Stimulated activated CD8-positive, alpha-beta memory T cell treated with anti-CD3 and anti-CD28 coated beads, Interleukin-7, amount 100 ng/mL, for 24 hours (primary cell): ENCODE measurements at places on chromosomes 16 and 17.

DNA sequence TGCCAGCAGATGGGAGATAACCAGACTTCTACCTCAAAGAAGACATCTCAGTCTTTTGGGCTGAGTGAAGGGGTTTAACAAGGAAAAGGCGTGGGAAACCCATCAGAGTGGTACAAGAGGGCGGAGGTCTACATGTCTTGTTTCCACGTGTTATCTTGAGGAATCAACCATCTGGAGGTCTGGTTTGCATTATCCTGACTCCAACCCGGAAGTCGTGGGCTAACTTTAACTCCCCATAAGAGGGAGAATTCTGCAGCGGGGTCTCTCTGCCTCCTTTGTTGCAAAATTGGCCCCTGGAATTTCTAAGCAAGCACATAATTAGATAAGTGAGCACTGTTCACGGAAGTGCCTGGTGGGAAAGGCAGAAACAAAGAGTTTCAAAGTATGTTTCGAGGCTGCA is 398.7 kb upstream of the C16orf82 start:
- no peak for DNase-seq

GRCh38 chr17:45146592-45146889 is 1.7 kb upstream of the HEXIM1 start:
- DNase-seq = no peak

GRCh38 chr17:34720760-34721159 is 141.4 kb downstream of the TMEM132E start:
- no peak for DNase-seq

- DNase-seq = no peak
These were observed 104.4 kb upstream of the CACNG5 start for GRCh38 chr17:66730461-66730923.

GRCh38 chr16:12900599-12901203 is 697 bp upstream of the SHISA9 start:
- no peak for DNase-seq

DNA sequence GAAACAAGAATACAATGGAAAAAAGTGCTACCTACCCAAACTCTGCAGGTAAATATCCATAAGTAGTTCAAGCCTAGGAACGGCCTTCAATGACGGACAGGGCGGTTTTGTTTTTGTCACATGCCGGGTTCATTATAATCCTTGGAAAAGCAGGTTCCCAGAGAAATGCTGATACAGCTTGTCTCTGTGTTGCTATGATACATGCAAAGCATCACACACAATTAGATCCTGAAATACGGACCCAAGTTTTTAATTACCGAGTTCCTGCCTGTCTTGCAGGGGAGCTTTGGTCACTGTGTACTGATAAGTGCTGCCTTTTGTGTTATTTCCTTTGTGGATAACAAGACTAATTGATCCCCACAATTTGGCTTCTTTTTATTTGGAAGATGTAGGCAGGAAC is 217.4 kb downstream of the HAPSTR1 start:
- DNase-seq = no peak

DNA sequence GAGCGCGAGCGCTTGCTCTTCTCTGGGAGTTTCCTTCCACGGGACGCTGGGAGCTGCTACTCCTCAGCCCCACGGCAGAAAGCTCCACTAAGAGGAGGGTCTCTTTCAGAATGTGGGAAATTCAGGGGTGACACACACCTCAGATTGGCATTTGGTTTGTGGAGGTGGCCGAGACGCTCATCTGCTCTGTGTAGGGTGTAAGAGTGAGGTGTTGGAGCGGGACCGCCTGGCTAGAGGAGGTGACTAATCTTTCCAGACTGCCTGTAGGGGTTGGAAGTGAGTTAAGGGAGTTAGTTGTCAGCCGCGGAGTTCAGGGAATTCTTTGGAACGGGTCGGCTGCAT is 735 bp downstream of the PSMD11 start:
- no peak for DNase-seq

DNA sequence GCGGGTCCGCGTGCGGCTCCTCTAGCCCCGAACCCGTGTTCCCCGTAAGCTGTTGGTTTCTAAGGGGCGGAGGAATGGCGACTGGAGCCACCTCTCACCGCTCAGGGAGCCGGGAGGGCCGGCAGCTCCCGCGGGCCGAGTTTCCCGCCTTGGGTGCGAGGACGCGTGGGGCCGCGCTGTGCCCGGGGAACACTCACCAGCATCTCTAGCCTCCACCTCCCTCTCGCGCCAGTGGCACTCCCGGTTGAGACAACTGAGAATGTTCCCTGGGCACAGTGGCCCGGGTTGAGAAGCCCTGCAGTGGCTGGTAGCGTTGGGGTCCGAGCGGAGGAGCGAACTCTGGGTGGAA is 560 bp downstream of the TELO2 start:
- no peak for DNase-seq

GRCh38 chr17:17070931-17071330 is 28.7 kb downstream of the MPRIP start:
- no peak for DNase-seq

DNA sequence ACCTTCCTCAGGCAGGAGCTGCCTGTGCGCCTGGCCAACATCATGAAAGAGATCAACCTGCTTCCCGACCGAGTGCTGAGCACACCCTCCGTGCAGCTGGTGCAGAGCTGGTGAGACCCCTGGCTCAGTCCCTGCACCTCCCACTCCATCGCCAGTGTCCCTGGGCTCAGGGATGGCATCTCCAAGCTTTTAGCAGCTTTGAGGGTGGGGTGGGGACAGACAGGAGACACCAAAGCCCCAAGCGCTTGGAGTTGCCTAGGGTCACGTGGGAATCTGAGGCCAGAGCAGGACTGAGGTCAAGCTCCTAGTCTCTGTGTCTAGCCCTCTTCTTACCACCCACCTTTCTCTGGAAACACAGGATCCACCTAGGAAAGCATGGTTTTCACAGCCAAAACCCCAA is 2.3 kb downstream of the PDK2 start:
- no peak for DNase-seq

DNA sequence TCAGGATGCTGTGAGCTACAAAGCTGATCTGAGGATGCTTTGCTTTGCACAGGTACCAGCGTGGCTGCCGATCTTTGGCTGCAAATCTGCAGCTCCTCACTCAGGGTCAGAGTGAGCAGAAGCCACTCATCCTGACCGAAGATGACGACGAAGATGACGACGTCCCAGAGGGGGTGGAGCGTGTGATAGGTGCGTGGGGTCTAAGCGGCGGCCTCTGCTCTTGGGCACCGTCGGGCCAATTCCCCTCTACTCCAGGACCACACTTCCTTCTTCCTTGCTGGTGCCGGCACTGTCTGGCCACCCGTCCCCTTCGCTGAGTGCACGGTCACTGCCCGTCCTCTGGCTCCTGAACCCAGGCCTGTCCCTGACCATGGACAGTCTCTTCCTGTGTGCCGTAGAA is 34.0 kb downstream of the ZNF750 start:
- no peak for DNase-seq

- DNase-seq = no peak
These were observed 264.2 kb downstream of the MRTFB start for GRCh38 chr16:14335297-14335696.

- no peak for DNase-seq
These were observed 400.9 kb downstream of the SLC39A11 start for GRCh38 chr17:72691586-72691985.

GRCh38 chr16:28292731-28293600 is 641 bp downstream of the SBK1 start:
- DNase-seq = no peak

DNA sequence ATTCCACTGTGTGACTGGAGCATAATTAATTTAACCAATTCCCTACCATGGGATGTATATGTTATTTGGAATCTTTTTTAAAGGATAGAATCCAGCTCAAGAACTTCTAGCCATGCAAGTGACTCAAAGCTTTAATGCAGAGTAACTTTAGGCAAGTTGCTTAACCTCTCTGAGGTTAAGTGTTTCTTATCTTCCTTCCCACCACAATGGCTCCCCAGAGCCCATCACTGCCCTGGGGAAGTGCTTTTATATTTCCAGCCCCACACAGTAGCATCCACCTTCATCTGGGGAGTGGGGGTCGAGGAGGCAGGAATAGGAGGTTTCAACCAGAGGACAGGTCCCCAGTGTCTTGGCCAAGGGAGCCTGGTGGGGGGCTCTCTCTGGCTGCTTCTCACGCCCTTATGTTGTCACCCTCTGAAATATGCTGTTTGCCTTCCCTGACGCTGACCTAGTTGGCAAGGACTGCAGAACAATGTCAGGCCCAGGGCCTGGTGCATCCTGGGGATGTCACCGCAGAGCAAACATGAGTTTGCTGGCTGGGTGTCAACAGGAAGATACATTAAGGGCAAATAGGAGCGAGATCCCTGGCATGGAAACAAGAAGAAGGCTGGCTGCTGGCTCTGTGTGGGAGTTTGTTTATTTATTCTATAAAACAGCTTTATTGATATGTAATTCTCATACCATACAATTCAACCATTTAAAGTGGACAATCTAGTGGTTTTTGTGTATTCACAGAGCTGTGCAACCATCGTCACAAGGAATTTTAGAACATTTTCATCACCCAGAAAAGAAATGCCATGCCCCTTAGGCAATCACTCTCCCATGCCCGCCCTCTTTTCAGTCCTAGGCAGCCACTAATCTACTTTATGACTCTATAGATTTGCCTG is 46.6 kb upstream of the WSB1 start:
- DNase-seq = no peak

- DNase-seq = no peak
These were observed 7.9 kb upstream of the DNAH17 start for GRCh38 chr17:78585006-78585630.

- no peak for DNase-seq
These were observed 24.8 kb downstream of the ITPRIPL2 start for GRCh38 chr16:19138601-19139000.

DNA sequence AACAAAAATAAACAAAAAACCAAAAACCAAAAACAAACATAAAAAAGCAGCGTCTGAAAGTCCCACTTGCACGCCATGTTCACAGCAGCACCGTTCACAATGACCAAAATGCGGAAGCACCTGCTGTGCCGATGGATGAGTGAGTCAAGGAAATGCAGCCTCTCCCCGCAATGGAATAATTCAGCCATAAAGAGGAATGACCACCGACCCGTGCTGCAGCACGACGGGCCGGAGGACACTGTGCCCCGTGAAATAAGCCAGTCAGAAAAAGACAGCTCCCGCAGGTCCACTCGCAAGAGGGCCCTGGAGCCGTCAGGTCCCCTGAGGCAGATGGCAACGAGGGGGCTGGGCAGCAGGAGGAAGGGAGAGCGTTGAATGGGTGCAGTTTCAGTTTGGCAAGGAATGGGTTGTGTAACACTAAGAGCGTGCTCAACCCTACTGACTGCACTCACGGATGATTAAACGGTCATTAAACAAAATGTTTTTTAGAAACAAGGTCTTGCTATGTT is 5.1 kb downstream of the CLCN7 start:
- no peak for DNase-seq

GRCh38 chr16:46793841-46794240 is 37.1 kb downstream of the C16orf87 start:
- DNase-seq = no peak

GRCh38 chr16:17333229-17333628 is 137.5 kb downstream of the XYLT1 start:
- no peak for DNase-seq

- no peak for DNase-seq
These were observed 12.1 kb downstream of the ABCA3 start for GRCh38 chr16:2328428-2328827.

DNA sequence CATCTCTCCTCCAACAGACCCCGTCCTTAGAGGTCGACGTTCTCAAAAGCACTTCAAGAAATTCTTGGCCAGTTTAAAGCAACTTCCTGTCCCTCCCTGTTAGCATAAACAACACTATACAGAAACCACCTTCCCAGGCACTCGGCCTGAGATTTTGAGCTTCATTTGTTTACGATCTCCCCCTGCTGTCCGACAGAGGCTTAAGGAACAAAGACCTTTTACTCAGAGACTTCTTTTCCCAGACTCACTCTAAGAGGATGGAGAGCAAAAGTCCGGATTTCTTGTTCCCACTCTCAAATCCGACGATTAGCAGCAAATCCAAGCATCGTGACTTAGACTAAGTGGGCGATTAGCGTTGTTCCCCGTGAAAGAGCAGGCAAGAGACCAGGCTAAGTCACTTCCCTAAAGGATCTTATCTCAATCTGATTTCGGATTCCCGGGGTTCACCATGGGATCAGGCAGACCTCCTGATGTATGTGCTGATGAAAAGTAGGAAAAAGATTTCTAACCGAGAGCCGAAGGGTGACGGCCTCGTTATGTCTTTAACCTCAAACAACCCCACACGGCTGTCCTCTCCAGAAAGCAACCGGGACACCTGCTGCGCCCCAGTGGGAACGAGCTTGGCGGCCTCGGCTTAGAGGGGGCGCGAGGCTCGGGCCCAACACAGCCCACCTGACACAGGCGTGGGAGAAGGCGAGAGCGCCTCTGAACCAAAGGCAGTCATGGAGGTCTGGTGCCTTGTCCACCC is 598 bp downstream of the INPP5K start:
- DNase-seq = no peak

GRCh38 chr17:79159926-79160325 is 85.3 kb downstream of the ENGASE start:
- no peak for DNase-seq

GRCh38 chr17:65323049-65323448 is 185.9 kb downstream of the RGS9 start:
- DNase-seq = no peak

DNA sequence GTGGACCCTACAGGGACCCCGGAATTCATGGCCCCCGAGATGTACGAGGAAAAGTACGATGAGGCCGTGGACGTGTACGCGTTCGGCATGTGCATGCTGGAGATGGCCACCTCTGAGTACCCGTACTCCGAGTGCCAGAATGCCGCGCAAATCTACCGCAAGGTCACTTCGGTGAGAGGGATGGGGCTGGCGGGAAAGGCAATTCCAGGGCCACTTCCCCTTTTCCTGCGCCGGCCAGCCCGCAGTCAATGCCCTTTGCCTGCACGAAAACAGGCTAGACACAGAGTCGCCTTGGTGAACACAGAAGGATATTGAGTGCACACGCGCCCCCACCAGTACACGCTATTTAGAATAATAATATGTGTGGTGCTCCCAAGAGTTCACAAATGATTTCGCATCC is 4.0 kb downstream of the WNK4 start:
- no peak for DNase-seq

DNA sequence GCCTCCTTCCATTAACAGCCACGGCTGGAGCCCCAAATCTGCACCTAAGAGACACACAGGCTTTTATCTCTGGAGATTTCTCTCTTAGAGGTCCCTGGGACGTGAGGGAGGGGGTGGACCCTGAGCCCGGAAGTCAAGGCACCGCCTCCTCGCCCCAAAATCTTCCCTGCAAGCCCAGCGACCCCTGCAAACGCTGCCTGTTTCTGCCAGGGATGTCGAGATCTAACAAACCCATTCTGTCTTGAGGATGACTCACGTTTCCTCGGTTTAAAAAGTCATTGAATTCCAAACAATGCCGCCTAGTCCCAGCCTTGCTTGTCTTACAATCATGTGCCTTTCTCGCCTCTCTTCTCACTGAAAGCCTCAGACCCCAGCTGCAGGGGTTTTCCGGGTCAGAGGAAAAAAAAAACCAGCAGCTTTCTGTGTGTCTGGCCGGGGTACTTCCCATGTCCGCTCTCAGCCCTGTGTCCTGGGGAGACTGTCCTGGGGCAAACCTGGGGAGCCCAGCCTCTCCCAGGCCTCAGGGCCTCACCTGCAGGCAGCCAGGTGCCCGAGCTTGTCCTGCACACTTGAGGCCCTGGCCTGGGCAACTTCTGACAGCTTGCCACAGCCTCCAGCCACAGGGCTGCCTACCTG is 15.4 kb downstream of the ARL2BP start:
- no peak for DNase-seq
